ENCODE measurements at places on chromosomes 5 and 9.

DNA sequence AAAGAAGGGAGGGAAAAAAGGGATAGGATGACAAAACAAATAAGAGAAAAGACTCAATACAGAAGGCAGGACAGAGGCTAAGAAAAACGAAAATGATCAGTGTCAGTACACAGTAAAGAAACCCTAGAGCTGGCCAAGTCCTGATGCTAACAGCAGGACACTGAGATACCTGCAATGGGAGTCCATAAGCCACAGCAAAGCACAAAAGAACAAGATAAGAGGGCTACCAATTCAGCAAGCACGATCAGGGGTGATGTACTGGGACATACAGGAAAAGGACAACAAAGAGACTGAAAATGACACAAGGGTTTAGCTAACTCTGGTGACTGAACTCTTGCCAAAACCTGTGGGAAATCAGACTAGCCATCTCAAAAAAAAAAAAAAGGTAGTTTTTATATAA is 1072.6 kb upstream of the COX7C start:
- no peak for DNase-seq

DNA sequence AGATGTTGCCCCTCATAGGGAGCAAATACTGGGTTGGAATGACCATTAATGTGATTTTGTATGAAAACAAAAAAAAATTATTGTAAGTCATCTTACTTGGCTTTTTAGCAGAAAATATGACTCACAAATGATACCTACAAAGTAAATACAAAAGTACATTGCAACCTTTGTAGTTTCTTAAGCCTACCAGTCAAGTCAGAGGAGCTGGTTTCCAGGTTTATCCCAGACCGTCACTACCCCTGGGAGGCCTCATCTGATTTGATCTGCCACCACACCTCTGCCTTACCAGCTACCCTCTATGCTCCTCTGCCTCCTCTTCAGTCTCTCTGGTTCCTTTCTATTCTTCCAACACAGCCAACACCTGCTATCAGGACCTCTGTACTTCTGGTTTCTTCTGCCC is 349.9 kb upstream of the CCNH start:
- no peak for DNase-seq

- no peak for DNase-seq
Measured at GRCh38 chr9:19156026-19156474, 28.8 kb upstream of the PLIN2 start.

- DNase-seq, result no peak
Measured at GRCh38 chr5:107651325-107651724, 19.4 kb downstream of the EFNA5 start.

DNA sequence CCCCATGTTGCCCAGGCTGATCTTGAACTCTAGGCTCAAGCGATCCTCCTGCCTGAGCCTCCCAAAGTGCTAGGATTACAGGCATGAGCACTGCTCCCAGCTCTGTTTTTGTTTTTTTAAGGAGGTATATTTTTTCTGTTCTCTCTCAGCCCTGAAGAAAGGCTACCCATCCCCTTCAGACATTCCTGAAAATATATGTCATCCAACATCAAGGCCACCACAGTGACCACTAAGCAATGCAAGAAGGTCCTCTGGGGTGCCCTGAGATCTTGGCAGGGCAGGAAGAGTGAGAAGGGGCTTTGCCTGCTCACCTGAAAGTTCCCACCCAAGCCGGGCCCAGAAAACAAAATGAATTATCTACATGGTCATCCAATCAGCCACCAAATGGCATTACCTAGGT is 47.8 kb upstream of the IL17B start:
- DNase-seq, result no peak

DNA sequence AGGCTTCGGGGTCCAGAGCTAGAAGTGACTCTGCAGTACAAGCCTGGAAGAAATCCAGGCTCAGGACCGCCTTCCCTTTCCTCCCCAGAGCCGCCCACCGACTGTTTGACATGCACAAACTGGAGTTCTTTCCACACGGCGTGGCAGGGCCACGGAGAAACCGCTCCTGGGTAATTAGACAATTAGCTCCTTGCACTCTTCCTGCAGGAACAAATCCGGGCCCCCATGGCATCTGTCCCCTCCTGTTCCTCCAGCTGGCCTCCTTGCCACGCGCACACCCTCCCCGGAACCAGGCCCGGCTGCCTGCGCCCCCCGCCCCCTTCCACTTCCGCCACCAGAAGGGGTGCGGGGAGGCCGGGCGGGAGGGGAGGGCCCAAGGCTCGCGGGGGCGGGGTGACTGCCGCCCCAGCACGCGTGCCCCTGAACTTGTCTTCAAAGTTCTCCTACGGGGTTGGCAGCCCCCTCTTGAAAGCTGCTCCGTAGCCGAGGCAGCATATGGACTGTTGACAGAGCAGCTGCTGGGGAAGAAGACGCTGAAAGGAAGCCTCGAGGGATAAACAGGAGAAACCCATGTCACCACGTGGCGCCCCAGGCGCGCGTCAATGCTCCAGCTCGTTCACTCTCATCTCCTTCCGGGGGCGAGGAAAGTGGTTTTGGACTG is 74.3 kb downstream of the SEC61B start:
- peak; percentile 20 for DNase-seq

GRCh38 chr5:129382921-129383672 is 77.0 kb upstream of the ADAMTS19 start:
- DNase-seq, result no peak

GRCh38 chr5:11760934-11761603 is 143.2 kb downstream of the CTNND2 start:
- DNase-seq, result no peak

GRCh38 chr9:33813712-33814641 is 3.0 kb upstream of the UBE2R2 start:
- peak; percentile 14 for DNase-seq

GRCh38 chr5:72093217-72093616 is 14.1 kb upstream of the MAP1B start:
- no peak for DNase-seq

- no peak for DNase-seq
Measured at GRCh38 chr5:139982157-139982974, 60.7 kb downstream of the NRG2 start.

GRCh38 chr9:100087218-100087617 is 11.6 kb downstream of the ERP44 start:
- DNase-seq, result peak; percentile 73

GRCh38 chr5:36897616-36898015 is 21.0 kb downstream of the NIPBL start:
- DNase-seq, result no peak

DNA sequence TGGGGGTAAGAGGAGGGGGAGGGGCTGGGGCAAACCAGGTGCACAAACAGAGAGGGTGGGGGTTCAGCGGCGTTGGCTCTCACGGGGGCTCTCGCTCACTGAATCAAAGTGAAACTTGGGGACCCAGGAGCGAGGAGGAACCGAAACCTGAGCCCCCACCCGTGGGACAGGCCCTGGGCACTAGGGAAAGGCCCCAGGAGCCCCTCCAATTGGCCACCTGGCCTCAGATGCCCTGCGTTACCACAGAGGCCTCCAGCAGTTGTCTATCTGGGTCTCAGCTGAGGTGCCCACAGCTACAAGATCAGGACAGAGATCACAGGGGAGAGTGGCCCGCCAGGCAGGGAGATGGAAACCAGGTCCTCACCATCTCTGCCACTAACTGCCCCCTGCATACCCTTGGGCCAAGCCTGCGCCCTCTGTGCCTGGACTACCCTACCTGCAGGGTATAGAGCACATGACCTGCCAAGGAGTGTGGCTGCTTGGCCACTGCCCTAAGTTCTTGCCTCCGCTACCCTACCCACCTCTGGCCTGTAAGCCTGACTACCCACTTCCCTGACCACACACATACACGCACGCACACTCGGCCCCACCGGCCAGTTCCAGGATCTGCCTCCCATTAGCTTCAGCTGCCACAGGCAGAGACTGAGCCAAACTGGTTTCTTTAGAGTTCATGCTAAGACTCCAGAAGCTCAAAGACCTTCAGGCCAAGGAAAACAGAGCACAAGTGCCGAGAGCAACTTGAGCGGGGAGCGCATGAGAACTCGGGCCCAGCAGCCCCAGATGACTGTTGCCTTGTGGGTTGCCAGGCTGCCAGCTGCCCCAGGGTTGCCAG is 39.9 kb downstream of the PAX5 start:
- no peak for DNase-seq

- no peak for DNase-seq
Measured at GRCh38 chr9:11158063-11158462, 545.3 kb upstream of the PTPRD start.
